Stimulated activated CD8-positive, alpha-beta memory T cell treated with anti-CD3 and anti-CD28 coated beads, Interleukin-7, amount 100 ng/mL, for 4 hours (primary cell): ENCODE measurements at places on chromosomes 7 and 10.

GRCh38 chr10:78044699-78045098, 11.0 kb downstream of the RPS24 start:
- no peak for DNase-seq

DNA sequence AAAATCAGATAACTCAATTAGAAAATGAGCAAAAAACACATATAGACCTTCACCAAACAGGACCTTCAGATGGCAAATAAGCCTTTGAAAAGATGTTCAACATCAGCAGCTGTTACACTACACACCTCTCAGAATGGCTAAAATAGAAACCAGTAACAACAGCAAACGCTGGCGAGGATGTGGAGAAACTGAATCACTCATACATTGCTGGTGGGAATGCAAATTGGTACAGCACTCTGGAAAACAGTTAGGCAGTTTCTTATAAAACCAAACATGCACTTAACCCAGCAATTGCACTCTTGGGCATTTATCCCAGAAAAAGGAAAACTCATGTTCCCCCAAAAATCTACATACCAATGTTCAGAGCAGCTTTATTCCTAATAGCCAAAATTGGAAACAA, 37.7 kb upstream of the SMARCD3 start:
- DNase-seq: no peak

- no peak for DNase-seq
Observed at GRCh38 chr10:108436096-108436495, 1271.6 kb upstream of the SORCS1 start.

GRCh38 chr10:15877836-15878576, 17.7 kb upstream of the MINDY3 start:
- DNase-seq: no peak

- DNase-seq: no peak
Observed at GRCh38 chr7:142906643-142907042, 21.1 kb upstream of the TRPV6 start.
